ENCODE measurements at places on chromosomes 4 and X.

DNA sequence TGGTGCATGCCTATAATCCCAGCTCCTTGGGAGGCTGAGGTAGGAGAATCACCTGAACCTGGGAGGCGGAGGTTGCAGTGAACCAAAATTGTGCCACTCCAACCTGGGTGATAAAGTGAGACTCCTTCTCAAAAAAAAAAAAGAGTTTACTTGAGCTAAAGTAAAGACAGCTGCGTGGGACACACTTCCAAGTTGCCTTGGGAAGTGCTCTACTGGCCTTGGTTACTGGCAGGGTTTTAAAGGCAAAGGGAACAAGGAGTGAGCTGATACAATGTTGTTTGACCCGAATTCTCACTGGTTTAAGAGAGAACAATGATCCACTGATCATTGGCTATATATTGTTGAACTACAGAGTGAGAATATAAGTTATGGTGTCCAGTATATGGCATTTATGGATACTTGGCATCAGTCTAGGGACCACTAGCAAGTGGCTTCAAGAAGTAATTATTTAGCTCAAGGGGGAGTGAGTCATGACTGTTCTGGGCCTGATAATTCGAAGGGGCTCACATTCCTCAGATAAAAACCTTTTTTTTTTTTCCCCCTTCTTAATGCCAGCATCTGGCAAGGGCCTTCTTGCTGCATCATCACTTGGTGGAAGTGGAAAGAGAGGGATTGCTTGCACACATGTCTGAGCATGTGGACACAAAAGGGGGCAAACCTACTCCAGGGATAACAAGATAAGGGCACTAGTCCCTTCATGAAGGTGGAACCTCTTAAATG is 32.3 kb downstream of the GRK4 start:
- no peak for DNase-seq

DNA sequence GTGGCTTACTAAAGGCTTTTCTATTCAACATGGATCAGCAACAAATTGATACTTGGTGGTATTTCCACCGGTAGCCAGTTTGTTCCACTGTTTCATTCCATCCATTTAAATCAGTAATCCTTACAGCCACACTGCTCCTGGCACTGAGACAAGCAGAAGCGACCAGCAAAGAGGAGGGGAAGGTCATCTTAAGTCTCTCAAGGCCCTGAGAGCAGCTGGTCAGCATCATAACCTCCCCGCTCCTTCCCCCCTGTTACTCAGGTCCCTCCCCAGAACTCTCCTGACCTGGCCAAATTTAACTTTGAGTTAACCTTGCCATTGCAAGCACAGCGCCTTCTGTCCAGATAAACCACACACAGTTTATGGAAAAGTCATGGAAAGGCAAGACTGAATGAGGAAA is 331.3 kb upstream of the KLF3 start:
- DNase-seq, result no peak

GRCh38 chr4:98176531-98176930 is 33.3 kb upstream of the STPG2 start:
- no peak for DNase-seq

GRCh38 chr4:153748378-153748777 is 11.4 kb downstream of the RNF175 start:
- no peak for DNase-seq

DNA sequence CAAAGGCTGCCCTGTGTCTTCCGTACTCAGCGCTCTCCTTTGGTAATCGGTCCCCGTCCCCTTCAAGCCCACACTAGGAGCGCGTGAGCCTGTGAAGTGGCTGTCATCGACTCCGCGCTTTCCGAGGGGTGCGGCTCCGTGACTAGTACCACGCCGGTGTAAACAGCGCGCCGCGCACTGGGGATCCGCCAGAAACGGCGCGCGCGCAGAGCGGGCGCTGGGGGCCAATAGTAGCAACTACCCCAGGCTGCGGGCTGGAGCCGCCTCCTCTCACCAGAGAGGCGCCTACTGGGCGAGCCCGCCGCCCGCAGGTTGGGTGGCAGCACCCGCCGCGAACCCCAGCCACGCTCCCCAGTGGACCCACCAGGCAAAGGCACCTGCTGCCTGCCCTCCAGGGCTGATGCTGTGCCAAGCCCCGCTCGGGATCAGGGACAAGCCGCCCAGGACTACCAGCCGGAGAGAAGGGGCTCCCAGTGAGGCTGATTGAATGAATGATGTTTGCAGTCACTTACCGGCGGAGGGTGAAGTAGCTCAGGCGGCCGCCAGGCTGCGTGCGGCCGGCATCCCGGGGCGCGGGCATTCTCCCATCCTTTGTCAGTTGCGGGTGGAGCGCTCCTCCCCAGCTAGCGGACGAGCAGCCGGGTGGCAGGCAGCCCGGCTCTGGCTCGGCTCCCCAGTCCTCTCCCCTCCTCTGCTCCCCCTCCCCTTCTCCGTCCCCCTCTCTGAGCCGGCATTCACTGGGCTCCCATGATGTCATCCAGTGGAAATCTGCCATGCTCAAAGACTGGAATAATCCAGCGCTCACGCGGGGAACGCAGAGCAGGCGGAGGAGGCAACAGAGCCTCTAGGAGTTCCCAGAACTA is 370.3 kb upstream of the SMIM31 start:
- no peak for DNase-seq

- DNase-seq, result no peak
Measured at GRCh38 chr4:2849267-2850152, 5.9 kb downstream of the ADD1 start.

GRCh38 chr4:89757154-89757719 is 79.7 kb downstream of the SNCA start:
- DNase-seq, result no peak

- DNase-seq, result no peak
Measured at GRCh38 chr4:161287678-161288352, 876.0 kb downstream of the FSTL5 start.

DNA sequence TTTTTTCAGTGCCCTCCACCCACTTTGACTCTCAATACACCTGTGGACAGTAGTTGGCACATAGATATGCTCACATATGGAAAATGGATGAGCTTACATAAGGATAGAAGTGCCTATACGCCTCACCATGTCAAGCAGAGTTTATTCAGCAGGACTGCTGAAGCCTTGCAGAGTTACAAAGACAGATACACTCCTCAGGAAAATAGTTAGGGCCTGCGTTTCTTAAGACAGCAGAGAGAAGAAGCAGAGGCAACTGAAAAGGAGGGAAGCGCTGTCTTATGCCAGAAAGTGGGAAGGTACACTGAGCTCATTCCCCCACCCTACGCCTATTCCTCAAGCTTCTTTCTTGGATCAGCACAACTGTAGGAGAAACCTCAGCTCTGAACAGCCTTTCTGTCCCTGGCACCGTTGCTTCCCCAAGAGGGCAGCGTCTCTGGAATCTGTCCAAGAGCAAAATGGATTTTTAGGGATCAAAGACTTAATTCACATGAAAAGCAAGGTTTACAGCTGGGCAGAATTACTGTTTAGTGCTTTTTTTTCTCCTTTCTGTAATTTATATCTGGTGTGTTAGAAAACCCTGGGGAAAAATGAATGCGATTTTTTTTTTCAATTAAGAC is 37.3 kb upstream of the MBTPS2 start:
- no peak for DNase-seq

GRCh38 chr4:131609039-131609438 is 1540.1 kb upstream of the PCDH10 start:
- DNase-seq, result no peak

- DNase-seq, result no peak
Measured at GRCh38 chrX:71852182-71852581, 58.5 kb upstream of the NHSL2 start.

DNA sequence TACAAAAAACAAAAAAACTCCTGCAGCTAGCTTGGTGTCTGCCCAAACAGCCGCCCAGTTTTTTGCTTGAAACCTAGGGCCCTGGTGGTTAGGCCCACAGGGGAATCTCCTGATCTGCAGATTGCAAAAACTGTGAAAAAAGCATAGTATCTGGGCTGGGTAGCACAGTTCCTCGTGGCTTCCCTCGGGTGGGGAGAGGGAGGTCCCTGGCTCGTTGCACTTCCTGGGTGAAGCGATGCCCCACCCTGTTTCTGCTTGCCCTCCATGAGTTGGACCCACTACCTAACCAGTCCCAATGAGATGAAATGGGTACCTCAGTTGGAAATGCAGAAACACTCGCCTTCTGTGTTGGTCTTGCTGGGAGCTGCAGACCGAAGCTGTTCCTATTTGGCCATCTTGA is 18.6 kb upstream of the BRWD3 start:
- DNase-seq, result no peak

DNA sequence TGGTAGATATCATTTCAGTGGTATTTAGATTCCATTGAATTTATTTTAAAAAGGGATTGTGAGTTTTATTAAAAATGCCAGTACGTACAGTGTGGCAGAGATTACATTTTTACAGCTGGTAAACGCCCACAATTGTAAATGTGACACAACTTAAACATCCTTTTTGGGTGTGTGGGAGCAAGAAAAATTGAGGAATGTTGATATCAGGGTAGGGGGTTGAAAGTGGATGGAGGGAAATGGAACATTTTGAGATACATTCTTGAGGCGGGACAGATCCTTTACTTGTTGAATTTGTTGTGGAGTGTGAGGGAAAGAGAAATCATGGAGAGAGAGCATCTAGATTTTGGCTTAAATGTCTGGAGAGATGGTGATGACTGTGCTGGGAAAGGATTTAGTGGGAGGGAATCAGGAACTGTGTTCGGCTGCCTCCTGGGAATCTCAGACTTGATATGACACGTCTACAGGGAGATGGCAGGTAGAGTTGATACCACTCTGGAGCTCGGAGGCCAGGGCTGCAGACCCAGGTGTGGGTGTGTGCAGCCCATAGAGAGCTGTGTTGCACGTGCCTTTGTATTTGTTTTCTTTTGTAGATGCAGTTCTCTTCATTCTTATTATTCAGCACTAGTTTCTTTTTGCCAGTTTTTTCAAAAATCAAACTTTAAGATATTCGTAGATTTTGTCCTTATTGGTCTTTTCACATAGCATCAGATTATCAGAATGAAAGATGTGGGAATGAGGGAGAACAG is 10.8 kb downstream of the TMEM131L start:
- no peak for DNase-seq

Data from left ventricle myocardium inferior (tissue), 1 donor.